ENCODE measurements at places on chromosomes 6 and 20.

DNA sequence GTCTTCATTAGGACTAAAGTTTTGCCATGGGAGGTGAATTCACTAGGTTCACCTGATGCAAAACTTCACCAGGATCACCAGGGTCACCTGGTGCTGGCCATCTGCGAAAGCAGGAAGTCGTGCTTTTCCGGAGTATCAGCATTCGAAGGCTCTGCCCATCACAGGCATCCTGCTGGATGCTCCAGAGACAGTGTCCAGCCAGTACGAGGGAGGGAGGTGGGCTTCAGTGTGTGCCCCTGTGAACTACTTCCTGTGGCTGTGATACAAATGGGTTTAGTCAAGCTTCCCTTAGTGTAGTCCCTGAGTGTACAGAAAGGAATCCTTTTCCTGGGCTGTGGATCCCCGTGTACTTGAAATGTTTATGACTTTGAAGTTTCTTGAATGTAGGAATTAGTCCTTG, 3.4 kb upstream of the RPS6KA2 start:
- no peak for DNase-seq

DNA sequence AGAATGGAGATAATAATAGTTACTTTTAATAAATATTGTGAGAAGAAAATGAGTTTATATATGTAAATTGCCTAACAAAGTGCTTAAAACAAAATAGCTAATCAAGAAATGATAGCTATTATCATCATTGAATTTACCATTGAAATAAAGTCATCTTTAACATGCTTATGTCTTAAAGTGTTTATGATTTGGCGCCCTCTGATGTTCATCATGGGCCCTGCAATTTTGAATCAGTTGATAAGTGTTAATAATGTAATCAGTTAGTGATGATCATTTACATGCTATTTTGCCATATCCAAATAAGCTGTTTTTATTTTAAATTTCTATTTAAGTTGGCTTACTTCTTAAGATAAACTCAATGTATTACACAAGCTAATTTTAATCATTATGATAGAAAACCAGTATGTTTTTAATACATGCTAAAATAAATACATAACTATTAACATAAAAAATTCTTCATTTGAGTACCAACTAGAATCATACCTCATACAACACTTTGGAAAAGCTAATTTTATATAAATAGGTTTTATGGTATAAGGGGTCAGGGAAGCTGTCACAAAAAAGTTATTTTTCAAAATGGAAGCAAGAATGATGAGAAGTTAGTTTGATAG, 39.2 kb upstream of the TPD52L1 start:
- DNase-seq: no peak

- peak; percentile 94 for DNase-seq
These were observed at the start of gene SLC35B3 for GRCh38 chr6:8435093-8435844. SLC35B3 (minus strand) TSS chr6:8435545.

GRCh38 chr6:169165561-169166300, 87.9 kb downstream of the THBS2 start:
- DNase-seq: no peak

DNA sequence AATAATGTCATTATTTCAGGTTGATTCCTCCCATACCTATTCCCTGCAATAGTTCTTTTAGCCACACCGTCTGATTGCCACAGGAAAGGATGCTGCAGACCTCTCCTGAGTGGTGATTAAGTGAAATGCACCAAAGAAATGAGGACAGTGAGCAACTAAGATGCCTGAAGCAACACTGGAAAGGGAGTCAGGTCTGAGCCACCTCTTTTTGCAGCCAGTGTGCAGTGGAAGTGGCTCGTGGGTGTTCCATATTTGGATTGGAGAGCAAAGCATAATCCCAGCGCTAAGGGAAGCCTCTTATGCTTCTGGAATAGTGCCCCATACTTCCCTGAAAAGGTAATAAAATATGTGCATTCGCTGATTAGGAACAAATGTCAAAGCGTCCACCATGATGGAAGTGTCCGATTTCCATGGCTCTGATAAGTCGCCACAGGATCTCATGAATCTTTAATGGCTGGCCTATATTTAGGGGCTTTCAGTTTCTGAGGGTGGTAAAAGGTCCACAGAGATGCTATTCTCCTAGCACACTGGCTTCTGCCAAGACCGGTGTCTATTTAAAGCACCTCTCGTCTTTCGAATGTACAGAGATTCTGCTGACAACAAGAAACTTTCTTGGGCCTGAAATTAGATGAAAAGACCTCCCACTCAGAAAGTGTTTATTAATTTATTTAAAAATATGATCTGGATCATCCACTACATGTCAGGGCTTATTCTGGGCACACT, 253.9 kb downstream of the SLC24A3 start:
- no peak for DNase-seq

- no peak for DNase-seq
These were observed 978.5 kb downstream of the TBC1D32 start for GRCh38 chr6:120355822-120356221.

- no peak for DNase-seq
These were observed 35.6 kb downstream of the B4GALT5 start for GRCh38 chr20:49677777-49678758.

DNA sequence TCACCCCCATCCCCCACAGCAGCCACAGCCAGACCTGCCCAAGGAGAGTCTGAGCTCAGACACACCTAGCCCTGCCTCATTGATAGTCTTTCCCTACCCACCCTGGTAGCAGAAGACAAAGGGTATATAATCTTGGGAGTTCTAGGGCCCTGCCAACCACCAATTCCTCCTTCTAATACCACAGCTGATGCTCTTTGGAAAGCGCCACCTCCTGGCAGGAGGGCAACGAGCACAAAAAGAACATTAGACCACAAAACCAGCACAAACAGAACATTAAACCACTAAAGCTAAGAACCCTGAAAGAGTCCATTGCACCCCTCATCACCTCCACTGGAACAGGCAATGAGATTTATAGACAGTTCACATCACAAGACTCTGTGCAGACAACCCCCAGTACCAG, 195.8 kb upstream of the FUT9 start:
- DNase-seq: no peak

DNA sequence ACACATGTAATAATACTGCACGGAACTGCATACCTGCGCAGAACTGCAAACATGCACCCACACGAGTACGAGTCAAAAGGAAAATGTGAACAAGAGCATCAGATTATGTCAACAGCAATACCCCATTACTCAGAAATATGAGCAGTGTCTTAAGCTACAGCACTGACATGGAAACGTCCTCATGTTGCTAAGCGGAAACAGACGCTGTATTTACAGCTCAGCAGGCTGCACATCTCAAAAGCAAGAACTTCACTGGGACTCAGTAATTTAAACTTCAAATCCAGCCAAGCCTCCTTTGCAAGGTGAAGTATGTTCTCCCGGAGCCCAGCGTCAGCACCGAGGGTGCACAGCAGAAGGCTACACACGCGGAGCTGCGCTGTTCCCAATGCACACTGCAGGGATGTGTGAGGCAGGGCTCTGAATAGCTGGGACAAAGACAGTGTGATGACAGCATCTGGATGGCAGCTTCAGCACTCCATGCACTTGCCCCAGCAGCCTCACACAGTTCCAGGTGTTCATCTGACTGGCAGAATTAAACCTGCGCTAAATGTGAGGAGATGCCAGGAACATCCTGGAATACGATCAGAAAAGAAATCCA, 202.8 kb downstream of the WDR27 start:
- DNase-seq: no peak

DNA sequence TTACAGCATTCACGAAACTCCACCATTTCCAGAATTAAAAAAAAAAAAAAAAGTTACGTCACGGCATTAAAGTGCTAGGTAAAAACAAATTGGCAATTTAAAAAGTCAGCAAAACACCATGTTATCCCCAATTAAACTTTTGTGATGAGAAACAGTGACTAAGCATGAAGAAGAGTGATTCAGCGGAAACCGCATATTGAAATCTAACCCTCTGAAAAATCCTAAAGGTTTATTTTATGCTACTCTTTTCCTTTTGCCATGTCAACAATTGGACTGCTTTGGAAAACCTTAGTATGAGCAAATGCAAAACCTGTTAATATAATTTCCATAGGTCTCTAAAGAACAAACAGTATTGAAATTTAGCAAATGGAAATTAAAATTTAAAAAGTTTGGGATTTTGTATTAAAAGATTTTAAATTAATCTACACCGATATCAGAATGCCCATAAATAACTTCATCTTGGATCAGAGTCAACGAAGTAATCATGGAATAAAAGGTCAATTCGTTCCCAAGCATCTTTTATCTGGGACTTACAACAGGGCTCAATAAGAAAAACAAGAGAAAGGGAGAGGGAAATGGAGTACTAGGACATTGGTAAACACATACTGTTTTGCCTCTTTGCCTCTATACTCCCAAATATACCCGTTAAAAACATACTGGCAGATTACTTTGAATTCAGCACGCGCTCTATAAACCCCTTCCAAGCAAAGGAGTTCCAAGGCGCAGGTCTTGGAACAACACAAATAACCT, 1.1 kb downstream of the FBXO30 start:
- no peak for DNase-seq

DNA sequence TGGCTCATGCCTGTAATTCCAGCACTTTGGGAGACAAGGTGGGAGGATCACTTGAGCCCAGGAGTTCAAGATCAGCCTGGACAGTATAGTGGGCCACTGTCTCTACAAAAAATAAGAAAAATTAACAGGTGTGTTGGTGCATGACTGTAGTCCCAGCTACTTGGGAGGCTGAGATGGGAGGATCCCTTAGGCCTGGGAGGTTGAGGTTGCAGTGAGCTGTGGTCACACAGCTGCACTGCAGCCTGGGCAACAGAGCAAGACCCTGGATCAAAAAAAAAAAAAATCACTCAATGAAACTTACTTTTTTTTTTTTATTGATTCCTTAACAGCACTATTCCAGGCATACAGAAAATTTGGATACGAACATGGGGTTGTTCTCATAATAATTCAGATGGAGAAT, 14.0 kb downstream of the CDKAL1 start:
- DNase-seq: no peak

GRCh38 chr6:155872961-155873360, 417.3 kb upstream of the NOX3 start:
- no peak for DNase-seq

- peak; percentile 24 for DNase-seq
These were observed 30.6 kb downstream of the SPINT4 start for GRCh38 chr20:45752746-45753145.

GRCh38 chr6:4804095-4804494, 27.9 kb downstream of the CDYL start:
- DNase-seq: no peak

GRCh38 chr6:20334334-20334733, 67.3 kb upstream of the E2F3 start:
- DNase-seq: no peak

- no peak for DNase-seq
These were observed 5.3 kb upstream of the EPPIN start for GRCh38 chr20:45552456-45552855.

- no peak for DNase-seq
These were observed 27.1 kb upstream of the ELOVL5 start for GRCh38 chr6:53375847-53376246.

GRCh38 chr6:113556775-113557174, 300.4 kb upstream of the MARCKS start:
- DNase-seq: no peak

DNA sequence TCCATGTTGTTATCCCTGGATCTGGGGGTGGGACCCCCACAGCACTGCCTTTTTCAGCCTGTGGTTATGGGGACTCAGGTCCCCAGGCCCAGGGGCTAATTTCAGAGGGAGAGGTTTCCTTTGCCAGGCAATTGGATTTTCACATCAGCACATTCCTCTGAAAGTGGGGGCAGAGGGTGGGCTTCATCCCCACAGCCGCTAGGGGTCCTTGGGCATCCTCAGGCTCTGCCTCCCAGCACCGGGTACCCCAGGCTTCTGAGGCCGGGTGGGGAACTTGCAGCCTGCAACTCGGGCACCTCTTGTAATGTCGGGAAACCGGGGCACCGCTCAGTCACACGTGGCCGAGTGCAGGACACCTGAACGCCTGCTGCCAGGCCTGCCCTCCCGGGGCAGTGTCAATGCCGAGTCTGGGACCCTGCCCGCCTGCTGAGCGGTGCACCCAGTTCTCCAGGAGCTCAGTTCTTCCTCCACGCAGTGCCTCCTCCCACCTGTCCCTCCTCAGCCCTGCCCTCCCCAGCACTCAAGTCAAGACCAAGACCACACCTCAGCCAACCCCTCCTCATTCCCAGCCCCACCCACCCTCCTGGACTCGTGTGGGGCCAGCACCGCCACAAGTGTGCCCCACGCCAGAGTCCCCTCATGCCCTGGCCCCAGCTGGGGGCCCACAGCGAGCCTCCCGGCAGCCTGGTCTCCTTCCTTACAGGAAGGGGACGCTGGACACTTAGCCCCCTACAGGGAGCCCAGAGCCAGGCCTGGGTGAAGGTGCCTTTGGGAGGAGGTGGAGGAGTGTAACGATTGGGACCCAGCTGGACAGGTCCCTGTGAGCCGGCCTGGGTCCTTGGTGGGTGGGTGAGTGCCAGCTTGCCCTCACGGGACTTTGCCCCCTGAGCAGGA, 8.8 kb upstream of the CHRNA4 start:
- DNase-seq: no peak

DNA sequence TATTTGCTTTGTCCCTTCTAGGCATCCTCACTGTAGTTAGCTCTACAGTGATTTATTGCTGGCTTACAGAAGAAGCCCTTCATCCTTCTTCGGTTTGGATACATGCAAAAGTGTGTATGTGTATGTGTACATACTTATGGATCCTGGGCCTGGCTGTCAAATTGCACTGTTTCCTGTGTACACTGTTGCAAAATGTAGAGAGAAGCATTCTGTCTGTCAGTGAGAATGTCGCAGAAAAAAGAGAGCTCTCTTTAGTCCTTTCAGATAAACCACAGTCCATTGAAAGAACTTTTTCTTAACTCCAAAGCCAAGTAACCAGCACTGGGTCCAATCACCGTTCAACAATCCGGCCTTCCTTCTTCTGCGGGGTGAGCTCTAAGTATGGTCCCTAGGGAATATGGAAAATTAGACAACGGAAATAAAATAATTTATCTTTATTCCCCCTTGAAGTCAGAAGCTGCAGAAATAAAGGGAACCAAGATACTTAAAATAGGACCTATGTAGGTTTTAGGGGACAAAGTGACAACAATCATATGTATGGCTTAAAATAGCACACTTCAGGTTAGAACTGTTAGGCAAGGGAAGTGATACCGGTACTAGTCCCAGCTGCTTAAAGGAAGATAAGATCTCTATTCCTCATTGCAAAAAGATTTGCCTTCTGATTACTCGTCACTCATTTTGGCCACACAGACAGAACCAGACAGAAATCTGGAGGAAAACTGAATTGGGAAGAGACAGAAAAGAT, 107.0 kb downstream of the CD83 start:
- no peak for DNase-seq

- DNase-seq: no peak
These were observed 21.9 kb upstream of the ZSCAN9 start for GRCh38 chr6:28203201-28203600.

All from T-helper 1 cell (primary cell).